ENCODE measurements at places on chromosomes 2 and 18. TPM values are rescaled to one million over a fixed set of nuclear protein-coding genes. Genes with fewer than 3 reads are reported as not detected.

- peak; percentile 26 for DNase-seq
Measured at GRCh38 chr2:240060977-240061591, 7.8 kb upstream of the OR6B3 start.

CDH7 gene
- total RNA-seq = 1.0 TPM

DNA sequence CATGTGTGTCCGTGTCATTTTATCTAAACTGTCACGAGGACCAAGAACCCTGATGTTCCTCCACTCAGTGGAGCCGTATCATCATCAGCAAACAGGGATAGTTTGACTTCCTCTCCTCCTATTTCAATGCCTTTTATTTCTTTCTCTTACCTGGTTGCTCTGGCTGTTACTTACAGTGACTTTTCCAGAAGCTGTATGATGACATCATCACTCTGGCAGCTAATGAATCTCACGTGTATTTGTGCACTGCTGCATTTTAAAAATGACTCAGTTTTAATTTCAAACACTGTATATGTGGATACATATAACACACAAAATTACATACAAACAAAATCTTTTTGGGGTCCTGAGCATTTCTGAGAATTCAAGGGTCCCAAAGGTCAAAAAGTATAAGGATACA is 481.4 kb downstream of the CDH2 start:
- DNase-seq = no peak

- DNase-seq = no peak
Measured at GRCh38 chr18:3661989-3662388, 212.0 kb downstream of the TGIF1 start.

ACMSD gene
- not detected for total RNA-seq

DNA sequence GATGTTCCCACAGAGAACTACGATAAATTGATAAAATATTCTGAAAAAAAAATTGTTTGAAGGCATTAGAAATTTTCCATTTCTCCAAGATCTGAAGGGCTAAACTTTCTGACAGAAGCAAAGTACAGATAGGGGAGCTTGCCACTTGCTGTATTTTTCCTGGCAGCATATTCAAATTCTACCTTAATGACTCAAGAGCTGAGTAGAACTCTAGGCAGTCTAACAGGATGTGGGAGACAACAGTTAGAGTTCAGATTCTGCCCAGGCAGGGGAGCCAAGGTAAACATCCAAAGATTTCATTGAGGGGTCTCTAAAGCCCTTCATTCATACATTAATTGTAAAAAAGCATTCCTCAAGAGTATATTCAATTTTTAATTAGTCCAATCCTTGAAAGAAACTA is 46.0 kb upstream of the RIT2 start:
- no peak for DNase-seq

DNA sequence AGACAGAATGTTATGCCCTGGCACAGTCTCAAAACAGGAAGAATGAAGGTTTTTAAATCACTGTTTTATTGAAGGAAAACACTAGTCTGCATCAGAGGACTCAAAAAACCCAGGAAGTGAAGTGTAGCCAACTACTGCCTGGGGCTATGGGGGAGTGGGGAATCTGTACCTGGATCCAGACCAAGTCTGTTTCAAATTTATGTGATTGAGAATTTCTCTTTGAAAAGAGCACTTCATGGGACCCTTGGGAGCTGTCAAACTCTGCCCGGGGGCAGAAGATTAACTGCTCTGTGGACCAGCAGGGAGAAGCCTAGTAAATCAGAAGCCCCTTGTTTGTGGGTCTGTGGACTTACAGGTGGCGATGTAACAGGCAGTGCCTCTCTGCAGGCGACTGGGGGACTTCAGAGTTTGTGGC is 45.3 kb upstream of the TANC1 start:
- DNase-seq = no peak

CELF4 gene
- total RNA-seq = 7.8 TPM

GRCh38 chr18:23822590-23823385 is 133.5 kb downstream of the LAMA3 start:
- no peak for DNase-seq

- no peak for DNase-seq
Measured at GRCh38 chr2:240322231-240322955, 113.1 kb upstream of the GPC1 start.

- no peak for DNase-seq
Measured at GRCh38 chr2:54966165-54966832, 84.0 kb downstream of the RTN4 start.

DNA sequence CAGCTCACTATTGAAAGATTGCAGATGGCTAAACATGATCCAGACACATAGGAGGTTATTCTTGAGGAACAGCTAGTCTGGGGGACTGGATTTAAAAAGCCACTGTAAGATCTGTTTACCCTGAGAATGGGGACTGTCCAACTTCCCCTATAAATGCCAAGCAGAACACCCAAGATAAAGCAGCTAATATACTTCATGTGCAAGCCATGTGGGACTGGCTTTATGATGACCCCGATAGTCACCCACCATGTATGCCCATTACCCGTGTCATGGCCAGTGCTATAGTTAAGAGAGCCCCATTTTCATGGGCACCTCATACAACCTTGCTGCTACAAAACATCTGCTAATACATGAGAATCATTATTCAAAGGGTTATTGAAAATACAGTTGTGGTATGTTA is 16.0 kb downstream of the YPEL5 start:
- no peak for DNase-seq

- no peak for DNase-seq
Measured at GRCh38 chr2:108778857-108779256, 7.7 kb upstream of the CCDC138 start.

IHH gene
- total RNA-seq = 3.2 TPM

FHOD3 gene
- total RNA-seq = 52.5 TPM

- no peak for DNase-seq
Measured at GRCh38 chr2:235232449-235233433, 261.1 kb upstream of the AGAP1 start.

DNA sequence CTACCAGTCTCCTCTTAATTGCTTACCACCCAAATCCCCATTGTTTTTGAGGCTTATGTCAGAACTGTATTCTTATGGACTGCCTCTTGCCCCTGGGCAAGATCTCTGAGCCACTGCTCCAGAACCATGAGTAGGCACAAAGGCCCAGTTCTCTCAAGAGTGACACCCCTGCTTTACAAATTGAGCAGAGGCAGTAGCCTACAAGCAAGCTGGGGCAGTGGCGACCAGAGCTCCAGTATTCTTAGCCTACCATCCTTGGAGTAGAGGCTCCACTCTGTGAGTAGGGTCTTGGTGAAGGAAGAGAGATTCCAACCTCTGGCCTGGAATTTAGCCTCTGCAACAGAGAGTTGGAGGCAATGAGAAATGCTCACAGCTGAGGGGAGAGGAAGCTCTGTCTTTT is 36.5 kb downstream of the WDR75 start:
- DNase-seq = no peak

GRCh38 chr2:195413422-195413821 is 243.6 kb upstream of the SLC39A10 start:
- DNase-seq = no peak

DNA sequence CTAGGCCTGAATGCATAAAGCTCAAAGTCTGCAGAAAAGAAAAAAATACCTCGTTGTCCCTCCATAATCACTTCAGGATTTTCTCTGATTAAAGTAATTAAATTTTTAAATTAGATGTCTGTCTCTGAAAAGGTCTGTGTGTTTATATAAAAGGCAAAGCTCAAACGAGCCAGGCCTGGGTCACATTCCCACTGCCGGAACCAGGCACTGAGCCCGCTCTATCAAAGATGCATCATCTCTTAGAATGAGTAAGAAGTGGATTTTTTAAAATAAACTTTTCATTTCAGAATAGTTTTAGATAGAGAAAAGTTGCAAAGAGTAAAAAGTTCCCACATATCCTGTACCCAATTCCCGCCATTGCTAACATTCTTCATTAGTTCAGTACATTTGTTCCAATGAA is 202.1 kb upstream of the KYNU start:
- DNase-seq = no peak

DNA sequence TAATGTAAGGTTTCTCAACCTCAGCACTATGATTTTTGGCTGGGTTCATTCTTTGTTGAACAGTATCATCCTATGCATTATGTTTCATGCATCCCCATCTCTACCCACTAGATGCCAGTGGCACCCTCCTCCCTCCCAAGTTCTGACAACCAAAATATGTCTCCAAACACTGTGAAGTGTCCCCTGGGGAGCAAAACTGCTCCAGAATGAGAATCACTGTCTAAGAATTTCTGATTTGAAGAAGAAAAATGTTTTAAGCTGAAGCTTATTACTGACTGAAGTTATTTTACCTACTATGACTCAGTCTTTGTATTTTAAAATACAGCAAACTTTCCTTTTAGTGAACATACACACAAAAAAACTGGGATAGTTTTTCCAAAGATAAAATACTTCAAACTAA is 3.4 kb downstream of the THADA start:
- no peak for DNase-seq

DNA sequence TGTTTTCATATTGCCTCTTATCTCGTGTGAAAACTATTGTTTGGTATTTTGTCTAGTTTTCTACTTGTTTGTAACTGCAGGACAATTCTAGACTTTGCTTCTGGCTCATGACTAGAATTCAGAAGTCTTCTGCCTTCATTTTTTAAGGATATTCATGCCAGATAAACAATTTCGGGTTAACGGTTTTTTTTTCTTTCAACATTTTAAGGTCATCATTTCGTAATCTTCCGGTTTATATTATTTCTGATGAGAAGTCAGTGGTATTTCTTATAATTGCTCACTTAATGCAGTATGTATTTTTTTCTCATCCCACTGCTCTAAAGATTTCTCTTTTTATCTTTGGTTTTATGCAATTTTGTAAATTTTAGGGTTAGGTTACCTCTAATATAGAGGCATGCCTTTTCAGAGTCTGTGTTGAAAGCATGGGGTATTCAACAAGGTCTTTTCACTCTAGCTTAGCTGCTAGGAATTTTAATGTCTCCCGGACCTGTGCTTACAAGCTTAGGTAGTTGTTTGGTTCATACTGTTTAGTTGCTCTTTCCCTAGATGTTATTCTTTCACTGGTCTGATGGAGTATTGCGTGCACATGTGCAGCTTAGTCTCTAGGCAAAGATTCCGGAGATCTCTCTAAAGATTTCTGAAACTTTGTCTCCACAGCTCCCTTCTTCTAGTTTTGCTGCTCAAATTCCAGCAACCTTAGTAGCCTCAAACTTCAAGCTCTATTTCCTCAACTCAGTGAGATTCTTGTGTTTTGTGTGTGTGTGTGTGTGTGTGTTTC is 198.1 kb downstream of the MCFD2 start:
- DNase-seq = no peak

NPHP1 gene
- 5.2 TPM for total RNA-seq

THSD7B gene
- 0.51 TPM for total RNA-seq

SEH1L gene
- total RNA-seq = 35.9 TPM

- DNase-seq = no peak
Measured at GRCh38 chr2:181420259-181421130, 36.7 kb upstream of the ITGA4 start.

GRCh38 chr2:142037066-142037465 is 93.8 kb downstream of the LRP1B start:
- no peak for DNase-seq

DNA sequence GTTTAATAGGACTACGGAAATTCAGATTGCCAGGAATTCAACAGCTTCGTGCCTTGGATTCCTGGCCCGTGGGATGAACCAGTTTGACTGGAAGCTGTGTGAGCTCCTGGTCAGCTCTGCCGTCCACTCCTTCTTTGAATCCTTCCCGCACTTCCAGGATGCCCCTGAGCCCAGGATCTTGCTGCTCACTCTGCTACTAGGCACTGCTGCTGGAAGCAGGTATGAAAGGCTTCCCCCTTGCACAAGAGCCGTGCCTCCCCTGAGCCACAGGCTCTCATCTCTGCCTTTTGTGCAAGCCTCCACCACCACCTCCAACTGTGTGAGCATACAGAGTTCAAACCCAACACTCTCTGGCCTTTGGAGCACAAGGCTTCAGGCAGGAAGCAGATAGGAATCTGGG is 34.9 kb downstream of the EN1 start:
- DNase-seq = no peak

ALK gene
- total RNA-seq = 1.2 TPM

TEKT4 gene
- total RNA-seq = 1.6 TPM

DLX1 gene
- 1.3 TPM for total RNA-seq

REEP1 gene
- 224 TPM for total RNA-seq

DNA sequence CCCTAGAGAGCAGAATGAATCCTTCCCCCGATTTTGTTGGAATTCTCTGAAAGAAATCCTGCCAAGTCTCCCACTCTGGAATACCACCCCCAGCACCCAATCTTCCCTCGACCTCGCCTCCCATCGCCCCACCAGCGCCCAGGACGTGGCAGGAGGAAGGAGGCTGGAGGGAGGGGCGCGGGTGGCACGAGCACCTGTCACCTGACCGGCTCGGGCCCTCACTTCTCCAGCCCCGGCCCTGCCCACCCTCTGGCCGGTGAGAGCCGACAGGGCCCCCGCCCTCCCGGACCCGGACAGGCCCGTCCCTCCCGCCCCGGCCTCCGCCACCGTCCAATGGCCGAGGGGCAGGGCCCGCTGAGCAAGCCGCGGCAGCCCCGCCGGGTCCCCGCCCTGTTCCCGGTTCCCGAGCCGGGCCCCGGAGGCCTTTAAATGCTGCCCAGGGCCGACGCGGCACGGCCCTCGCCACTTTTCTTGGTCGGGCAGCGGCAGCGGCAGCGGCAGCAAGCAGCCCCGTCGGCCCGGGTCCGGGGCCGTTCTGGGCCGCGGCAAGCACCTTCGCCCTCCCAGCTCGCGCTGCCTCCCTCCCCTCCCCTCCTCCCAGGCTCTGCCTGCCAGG is at the start of gene LGALSL:
LGALSL (plus strand) TSS at position 393 of the 616 bp plus-strand sequence. CDS start 384 bp downstream, outside the sequence.
- peak; percentile 87 for DNase-seq

GRCh38 chr2:122031544-122032263 is 276.3 kb downstream of the TSN start:
- no peak for DNase-seq

- no peak for DNase-seq
Measured at GRCh38 chr18:7164323-7165004, 46.9 kb upstream of the LAMA1 start.

MAP3K19 gene
- 2.7 TPM for total RNA-seq

DNA sequence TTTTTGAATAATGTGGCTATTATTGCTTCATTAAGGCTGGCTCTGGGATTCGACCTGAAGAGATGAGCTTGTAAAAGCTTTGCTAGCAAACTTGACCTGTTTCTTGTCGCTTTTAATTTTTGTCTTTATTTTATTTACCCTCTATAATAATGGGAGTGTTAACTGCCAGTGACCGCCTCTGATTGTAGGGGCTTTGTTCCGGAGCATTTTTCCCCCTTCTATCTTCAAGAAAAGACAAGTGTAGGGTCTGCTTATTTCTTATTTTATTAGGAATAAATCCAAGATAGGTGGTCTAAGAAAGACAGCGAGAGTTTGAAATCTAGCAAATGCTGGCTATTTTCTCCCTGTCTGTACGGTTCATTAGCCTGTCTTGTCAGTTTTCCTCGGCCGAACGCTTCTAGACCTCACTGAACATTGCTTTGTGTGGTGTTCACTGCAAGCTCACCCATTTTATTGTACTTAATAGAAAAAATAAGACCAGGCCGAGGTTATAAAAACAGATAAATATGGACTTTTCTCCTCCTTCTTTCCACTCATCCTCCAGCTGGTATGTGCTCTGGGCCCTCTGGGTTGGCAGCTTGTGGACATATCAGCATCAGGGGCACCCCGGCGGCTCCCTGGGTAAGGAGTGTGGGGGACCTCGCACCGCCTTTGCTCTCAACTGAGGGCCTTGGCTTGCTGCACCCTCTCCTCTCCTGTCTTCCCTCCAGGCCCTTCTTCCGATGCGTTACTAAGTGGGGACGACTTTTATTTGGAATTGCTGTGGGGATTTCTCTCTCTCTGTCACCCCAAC is 8.5 kb downstream of the MEIS1 start:
- no peak for DNase-seq

All from prostate gland (tissue), 2 donors.